ENCODE measurements at places on chromosomes 12 and 14. TPM values are rescaled to one million over a fixed set of nuclear protein-coding genes. Genes with fewer than 3 reads are reported as not detected.

DNA sequence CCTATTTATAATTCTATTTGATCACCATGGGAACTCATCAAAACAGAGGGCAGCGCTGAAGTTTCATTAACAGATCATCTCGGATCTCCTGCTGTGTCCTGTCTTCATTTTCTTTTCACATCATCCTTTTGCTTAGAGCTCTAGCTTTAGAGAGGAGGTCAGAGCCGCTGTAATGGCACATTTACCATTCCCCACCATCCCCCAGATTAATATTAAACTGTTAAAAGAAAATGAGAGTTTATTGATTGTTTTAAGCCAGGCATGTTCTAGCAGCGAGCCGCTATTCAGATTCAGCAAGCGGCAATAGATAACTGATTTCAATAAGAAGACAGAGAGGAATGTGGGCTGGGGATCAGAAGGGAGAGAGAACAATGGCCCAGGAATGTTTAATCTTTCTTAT, 308.8 kb downstream of the EGLN3 start:
- no peak for DNase-seq

DNA sequence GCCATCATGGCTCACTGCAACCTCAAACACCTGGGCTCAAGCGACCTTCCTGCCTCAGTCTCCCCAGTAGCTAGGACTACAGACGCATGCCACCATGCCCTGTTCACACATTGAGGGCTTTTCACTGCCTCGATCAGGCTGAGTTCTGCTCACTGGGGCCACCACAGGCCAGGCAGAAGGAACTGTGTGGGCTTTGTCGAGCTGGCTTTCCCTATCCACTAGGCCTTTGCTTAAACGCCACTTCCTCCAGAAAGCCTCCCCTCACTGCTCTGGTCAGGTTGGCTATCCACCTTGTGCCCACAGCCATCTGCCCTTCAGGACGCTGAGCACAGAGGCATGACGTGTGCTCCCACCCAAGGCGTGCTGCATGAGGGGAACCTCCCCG, 45.2 kb downstream of the MLXIP start:
- no peak for DNase-seq

- DNase-seq: no peak
Measured at GRCh38 chr12:9335867-9336266, 127.7 kb upstream of the PZP start.

- no peak for DNase-seq
Measured at GRCh38 chr12:49051777-49052438, 8.7 kb downstream of the KMT2D start.

GRCh38 chr12:79233341-79233781, 368.8 kb downstream of the SYT1 start:
- DNase-seq: no peak

DNA sequence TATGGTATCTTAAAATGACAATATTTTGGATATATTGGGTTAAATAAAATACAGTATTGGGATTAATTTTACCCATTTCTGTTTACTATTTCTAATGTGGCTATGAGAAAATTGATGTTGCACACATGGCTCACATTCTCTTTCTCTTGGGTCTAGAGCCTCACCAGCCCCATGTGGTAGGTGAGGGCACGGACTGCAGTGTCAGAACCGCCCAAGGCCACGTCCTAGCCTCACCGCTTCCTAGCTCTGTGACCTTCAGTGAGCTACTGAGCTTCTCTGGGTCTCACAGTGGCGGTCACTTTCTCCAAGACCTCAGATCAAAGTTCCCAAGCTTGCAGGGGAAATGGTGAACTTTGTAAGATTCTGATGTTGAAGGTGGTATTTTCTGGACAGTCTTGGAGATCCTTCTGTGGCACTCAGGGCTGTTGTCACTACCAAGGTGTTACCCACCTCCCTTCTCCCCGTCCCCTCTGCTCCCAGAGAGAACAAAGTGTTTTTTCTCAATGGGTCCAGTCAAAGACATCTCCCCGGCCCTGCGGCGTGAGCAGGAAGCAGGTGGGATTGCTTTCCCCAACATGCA, 87.6 kb downstream of the RIN3 start:
- no peak for DNase-seq

DNA sequence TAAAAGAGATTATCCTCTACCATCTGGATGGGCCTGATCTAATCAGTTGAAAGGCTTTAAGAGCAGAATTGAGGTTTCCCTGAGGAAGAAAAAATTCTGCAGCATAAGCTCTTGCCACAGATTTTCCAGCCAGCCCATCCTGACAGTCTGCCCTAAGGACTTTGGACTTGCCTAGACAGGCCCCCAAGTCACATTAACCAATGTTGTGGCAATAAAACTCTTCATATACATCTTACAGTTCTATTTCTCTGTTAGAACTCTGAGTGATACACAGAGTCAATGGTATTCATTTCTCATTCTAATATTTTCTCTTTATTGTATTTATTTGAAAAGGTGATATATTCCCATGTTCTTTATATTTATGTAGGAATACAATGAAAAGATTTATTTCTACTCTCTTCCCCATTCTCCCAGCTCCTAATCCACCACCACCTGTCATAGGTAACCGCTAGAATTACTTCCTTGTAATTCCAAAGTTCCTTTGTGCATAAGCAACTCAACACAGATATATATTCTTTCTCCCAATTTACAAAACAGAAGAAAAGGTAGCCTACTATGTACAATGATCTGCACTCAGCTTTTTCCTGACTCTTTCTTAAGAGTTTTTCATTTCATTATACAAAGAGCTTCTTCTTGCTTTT, 182.1 kb downstream of the CAPZA3 start:
- DNase-seq: no peak

DNA sequence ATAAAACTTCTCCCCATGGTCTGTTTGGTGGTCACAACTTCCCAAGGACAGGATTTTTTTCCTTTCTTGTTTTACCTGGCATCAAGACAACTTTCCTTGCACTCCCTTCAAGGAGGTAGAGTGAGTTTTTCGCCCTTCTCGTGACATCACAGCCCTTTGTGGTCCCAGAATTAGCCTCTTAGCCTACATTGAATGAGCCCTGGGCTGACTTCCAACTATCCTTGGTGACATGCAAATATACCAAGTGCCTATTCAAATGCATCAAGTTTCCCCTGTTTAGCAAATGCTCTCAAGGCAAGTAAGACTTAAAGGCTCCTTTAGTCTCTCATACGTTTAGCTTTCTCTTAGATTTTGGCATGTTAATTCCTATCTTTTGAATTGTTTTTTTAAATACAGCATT, 36.6 kb downstream of the TC2N start:
- no peak for DNase-seq

DNA sequence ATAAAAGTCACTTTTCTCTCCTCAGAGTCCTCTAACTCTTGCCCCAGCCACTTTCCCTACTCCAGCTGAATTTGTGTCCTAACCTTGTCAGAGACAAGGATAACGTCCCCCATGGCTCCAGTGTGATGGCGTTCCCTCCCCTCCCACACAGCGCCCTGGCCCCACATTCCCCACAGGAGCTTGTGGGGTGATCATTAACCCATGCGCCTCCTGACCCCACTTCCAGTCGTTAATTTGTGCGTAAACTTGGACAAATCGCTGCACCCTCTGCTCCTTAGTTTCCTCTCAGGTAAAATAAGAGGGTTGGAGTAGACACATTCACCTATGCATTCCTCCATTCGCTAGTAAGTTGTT, 22.9 kb upstream of the BCDIN3D start:
- DNase-seq: no peak

DNA sequence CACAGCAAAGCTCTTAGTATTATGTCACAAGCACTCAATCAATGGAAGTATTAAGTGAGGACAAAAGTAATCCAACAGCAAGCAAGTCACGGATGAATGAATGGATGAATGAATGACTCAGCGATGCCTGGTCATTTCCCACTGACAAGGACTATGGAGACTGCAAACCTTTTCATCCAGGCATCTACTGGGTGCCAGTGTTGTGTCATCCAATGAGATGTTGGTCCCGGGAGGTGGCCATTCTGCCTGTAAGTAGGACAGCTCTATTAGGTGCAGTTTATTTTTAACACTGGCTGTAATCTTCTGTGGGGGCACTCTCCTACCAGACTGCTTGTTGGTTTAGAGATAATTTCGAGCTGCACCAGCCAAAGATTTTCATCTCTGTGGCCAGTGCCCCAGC, 39.4 kb downstream of the STAB2 start:
- no peak for DNase-seq

GRCh38 chr12:80861641-80862378, 75.9 kb downstream of the LIN7A start:
- DNase-seq: no peak

DNA sequence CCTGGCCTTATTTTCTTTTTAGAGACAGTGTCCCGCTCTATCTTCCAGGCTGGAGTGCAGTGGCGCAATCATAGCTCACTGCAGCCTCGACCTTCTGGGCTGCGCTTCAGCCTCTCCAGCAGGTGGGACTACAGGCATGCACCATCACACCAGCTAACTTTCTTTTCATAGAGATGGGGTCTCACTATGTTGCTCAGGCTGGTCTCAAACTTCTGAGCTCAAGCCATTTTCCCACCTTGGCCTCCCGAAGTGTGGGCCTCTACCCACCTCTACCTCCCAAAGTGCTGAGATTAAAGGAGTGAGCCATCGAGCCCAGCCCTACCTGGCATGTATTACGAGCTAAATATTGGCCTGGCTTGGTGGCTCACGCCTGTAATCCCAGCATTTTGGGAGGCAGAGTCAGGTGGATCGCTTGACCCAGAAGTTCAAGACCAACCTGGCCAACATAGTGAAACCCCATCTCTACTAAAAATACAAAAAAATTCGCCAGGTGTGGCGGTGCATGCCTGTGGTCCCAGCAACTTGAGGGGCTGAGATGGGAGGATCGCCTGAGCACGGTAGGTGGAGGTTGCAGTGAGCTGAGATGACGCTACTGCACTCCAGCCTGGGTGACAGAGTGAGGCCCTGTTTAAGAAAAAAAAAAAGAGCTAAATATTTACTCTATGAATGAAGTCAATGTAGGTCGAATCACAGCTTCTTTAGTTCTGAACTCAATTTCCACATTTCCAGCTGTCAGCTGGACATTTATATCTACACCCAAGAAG, 7.6 kb upstream of the RILPL1 start:
- no peak for DNase-seq

The AKAP5 gene
- polyA plus RNA-seq: 9.3 TPM

The IL26 gene
- not detected for polyA plus RNA-seq

The ANAPC7 gene
- 102 TPM for polyA plus RNA-seq

The KRT85 gene
- polyA plus RNA-seq: not detected

The PTPN21 gene
- 40.8 TPM for polyA plus RNA-seq

The SDR9C7 gene
- polyA plus RNA-seq: 0.32 TPM

The DLGAP5 gene
- polyA plus RNA-seq: 49.9 TPM

The APOF gene
- polyA plus RNA-seq: 0.08 TPM
